Pancreas (tissue), 10 donors: ENCODE measurements at places on chromosomes 13 and 19. TPM values are rescaled to one million over a fixed set of nuclear protein-coding genes. Genes with fewer than 3 reads are reported as not detected.

ZNF418 gene
- 4.1 TPM for total RNA-seq

DNA sequence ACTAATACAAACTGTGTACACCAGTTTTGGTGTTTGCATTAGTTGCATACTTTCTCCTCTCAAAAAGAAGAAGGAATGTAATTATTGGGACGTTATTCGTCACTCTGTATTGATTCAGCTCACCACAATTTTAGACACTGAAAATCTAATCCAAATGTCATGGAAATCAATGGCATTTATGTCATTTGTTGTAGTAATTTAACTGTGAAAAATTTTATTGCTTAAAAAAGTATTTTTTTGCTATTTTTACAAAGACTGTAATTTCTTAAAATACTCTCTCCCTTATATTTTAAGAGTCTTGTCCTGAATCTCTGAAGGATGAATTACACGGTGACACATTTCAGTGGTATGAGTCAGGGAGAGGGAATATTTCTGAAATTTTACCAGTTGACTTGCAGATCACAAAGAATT is 2117.6 kb downstream of the PCDH9 start:
- no peak overlapping the region for H3K4me3 ChIP-seq
- H3K27ac ChIP-seq = no peak overlapping the region
- no peaks in the 10 kb centered on the region for H3K4me1 ChIP-seq
- no peaks in the 10 kb centered on the region for H3K27me3 ChIP-seq

ZNF91 gene
- 20.5 TPM for total RNA-seq

LAIR1 gene
- total RNA-seq = 1.2 TPM

DNA sequence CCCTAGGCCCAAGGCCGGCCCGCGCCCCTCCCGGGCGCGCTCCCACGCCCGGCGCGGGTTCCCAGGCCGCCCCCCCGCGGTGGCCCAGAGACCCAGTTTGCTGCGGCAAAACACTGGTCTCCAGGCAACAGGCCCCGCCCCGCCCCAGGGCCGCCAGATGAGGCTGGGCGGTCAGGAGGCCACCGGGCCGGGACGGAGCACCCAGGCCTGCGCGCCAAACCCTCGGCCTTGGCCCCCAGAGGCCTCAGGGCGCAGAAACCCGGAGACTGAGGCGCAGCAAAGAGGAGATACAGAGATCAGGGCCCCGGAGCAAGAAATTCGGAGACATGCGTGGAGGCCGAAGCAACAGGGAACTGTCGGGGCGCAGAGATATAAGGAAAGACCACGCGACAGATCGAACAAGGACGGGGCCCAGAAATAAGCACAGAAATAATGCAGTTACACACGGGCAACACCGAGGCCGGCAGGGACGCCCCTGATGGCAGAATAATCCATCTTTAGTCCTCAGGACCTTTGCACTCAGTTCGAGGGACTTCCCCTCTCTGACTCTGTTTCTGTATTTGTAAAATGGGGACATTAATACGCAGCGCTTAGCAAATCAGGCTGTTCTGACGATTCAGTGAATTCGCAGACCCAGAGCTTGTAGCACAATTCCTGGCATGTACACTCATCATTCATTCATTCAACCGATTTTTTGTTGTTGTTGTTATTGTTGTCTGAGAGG is 20.8 kb upstream of the ERCC1 start:
- H3K27me3 ChIP-seq = no peaks in the 10 kb centered on the region
- DNase-seq = peak; percentile 95

KLK1 gene
- 607 TPM for total RNA-seq

- DNase-seq = no peak
- no peaks in the 10 kb centered on the region for H3K4me1 ChIP-seq
- H3K36me3 ChIP-seq = no peaks in the 10 kb centered on the region
- no peaks in the 10 kb centered on the region for H3K27me3 ChIP-seq
Observed at GRCh38 chr13:23541221-23541824, 28.9 kb upstream of the TNFRSF19 start.

GRCh38 chr19:13978351-13979243 is 26.3 kb downstream of the DCAF15 start:
- H3K27ac ChIP-seq = no peak overlapping the region
- H3K27me3 ChIP-seq = no peaks in the 10 kb centered on the region
- H3K36me3 ChIP-seq = no peaks in the 10 kb centered on the region
- H3K4me3 ChIP-seq = no peak overlapping the region

DNA sequence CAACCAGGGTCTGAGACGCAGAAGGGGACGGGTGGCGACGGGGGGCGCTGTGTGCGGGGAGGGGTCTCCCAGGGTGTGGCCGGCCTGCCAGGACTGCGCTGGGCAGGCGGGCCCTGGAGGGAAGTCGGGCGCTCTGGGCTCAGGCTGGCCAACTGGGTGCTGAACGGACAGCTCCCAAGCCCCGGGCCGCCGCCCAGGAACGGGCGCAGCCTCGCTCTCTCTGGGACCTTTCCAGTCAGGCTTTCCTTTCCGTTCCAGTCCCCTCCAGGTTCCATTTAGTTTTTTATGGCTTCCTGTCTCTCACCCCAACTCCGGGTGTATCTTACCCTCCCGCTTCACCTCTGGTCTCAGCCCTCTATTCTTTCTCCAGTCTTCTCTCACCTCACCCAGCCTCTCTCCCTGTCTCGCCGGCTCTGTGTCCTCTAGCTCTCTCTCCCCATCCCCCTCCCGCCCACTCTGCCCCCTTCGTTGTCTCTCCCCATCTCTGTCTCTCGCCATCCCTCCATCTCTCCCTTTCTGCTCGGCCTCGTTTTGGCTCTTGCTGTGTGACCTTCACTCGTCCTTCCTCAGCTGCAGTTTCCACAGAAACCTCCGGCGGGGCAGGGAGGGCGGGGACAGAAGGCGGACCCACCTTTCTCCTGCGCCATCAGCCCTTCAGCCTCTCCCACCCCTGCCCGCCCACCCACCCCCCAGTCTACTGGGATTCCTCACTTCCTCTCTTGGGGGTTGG is 3.3 kb upstream of the ATP1A3 start:
- peaks cover 1% of the 10 kb centered on the region for H3K27me3 ChIP-seq
- H3K4me3 ChIP-seq = no peak overlapping the region
- H3K36me3 ChIP-seq = no peaks in the 10 kb centered on the region
- no peaks in the 10 kb centered on the region for H3K4me1 ChIP-seq

GRCh38 chr13:42348576-42348975 is 76.6 kb downstream of the AKAP11 start:
- H3K27me3 ChIP-seq = no peaks in the 10 kb centered on the region
- H3K4me1 ChIP-seq = no peaks in the 10 kb centered on the region
- H3K36me3 ChIP-seq = no peaks in the 10 kb centered on the region
- DNase-seq = no peak

- no peaks in the 10 kb centered on the region for H3K4me1 ChIP-seq
- DNase-seq = no peak
- H3K27ac ChIP-seq = no peak overlapping the region
- H3K4me3 ChIP-seq = no peak overlapping the region
- H3K27me3 ChIP-seq = no peaks in the 10 kb centered on the region
- no peaks in the 10 kb centered on the region for H3K36me3 ChIP-seq
Observed at GRCh38 chr13:106089261-106089980, 446.0 kb downstream of the EFNB2 start.

DNA sequence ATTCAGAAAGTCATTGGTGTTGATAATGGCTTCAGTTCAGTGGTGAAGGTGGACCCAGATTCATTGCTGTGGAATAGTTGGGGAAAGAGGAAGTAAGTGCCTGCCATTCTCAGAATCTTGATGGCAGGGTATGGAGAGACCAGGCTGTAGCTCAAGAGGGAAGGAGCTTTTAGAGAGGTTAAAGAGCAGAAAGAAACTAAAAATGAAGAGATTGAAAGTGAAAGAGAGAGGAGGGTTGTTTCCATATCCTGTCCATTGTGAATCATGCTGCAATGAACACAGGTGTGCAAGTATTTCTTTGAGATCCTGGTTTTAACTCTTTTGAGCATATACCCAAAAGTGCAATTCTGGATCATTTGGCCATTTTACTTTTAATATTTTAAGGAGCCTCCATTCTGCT is 12.5 kb downstream of the GJB6 start:
- H3K4me3 ChIP-seq = no peak overlapping the region
- no peaks in the 10 kb centered on the region for H3K27me3 ChIP-seq
- no peak for DNase-seq
- no peaks in the 10 kb centered on the region for H3K4me1 ChIP-seq
- H3K27ac ChIP-seq = no peak overlapping the region

- no peaks in the 10 kb centered on the region for H3K36me3 ChIP-seq
- H3K27ac ChIP-seq = no peak overlapping the region
- no peak overlapping the region for H3K4me3 ChIP-seq
- H3K27me3 ChIP-seq = no peaks in the 10 kb centered on the region
- H3K4me1 ChIP-seq = no peaks in the 10 kb centered on the region
- no peak for DNase-seq
Observed at GRCh38 chr13:99033814-99034213, 56.0 kb upstream of the DOCK9 start.

GRCh38 chr13:78054157-78054556 is 135.5 kb upstream of the EDNRB start:
- DNase-seq = no peak
- H3K27me3 ChIP-seq = no peaks in the 10 kb centered on the region
- H3K4me3 ChIP-seq = no peak overlapping the region

DPF1 gene
- not detected for total RNA-seq

- no peak for DNase-seq
- no peak overlapping the region for H3K4me3 ChIP-seq
- H3K27me3 ChIP-seq = no peaks in the 10 kb centered on the region
- no peaks in the 10 kb centered on the region for H3K36me3 ChIP-seq
Observed at GRCh38 chr13:71787414-71787813, 79.6 kb downstream of the DACH1 start.

GRCh38 chr13:75432045-75432444 is 49.9 kb downstream of the TBC1D4 start:
- H3K27ac ChIP-seq = peak overlapping the region; percentile 38
- H3K4me1 ChIP-seq = no peaks in the 10 kb centered on the region
- H3K36me3 ChIP-seq = no peaks in the 10 kb centered on the region
- no peaks in the 10 kb centered on the region for H3K27me3 ChIP-seq
- DNase-seq = no peak

GRCh38 chr13:42812316-42812715 is 30.9 kb downstream of the FAM216B start:
- DNase-seq = no peak
- H3K27me3 ChIP-seq = no peaks in the 10 kb centered on the region
- no peak overlapping the region for H3K27ac ChIP-seq
- H3K36me3 ChIP-seq = no peaks in the 10 kb centered on the region
- H3K4me1 ChIP-seq = no peaks in the 10 kb centered on the region

DNA sequence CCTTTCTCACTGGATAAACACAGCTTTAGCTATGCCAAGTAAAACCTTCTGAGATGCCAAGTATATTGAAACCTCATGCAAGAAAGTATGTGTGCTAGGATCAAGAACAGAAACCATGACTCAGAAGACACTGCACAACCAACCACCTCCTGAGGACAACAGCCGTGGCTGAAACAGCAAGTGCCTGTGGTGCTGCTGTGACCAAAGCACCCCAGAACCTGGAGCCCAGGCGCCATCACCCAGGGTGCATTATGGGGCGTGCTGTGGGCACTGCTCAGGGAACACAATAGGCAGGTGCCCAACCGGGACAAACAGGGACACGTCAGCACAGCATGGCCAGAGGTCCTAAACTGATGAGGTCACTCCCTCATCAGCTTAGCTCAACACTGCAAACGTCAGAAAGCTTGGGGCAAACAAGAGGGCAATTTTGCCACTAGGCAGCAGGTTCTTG is 101.3 kb upstream of the SLC15A1 start:
- H3K27me3 ChIP-seq = no peaks in the 10 kb centered on the region
- peak; percentile 47 for DNase-seq
- no peak overlapping the region for H3K4me3 ChIP-seq
- H3K36me3 ChIP-seq = no peaks in the 10 kb centered on the region

DNA sequence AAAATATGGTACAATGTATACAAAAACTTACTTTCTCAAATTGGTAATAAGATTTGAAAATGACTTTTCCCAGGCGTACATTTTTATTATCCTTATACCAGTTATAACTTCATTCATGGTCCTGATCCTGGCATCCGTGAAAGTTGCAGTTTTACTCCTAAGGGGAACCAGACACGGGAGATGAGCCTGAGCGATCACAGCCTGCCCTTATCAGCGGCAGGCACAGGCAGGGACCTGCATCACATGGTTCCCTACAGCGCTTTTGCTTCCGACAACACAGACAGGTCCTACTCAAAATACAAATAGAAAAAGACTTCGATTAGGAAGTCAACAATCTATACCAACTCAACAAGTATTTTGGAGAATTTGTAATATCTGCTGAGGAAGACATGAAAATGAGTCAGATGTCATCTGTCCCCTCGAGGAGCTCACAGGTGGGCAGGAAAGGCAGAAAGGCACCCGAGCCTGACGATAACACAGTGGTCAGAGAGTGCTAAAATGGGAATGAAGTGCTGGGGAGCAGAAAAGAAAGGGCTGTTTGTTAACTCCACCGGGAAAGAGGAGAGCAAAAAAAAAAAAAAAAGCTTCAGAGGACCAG is 93.4 kb downstream of the ABCC4 start:
- DNase-seq = no peak
- no peaks in the 10 kb centered on the region for H3K36me3 ChIP-seq
- no peaks in the 10 kb centered on the region for H3K27me3 ChIP-seq
- no peak overlapping the region for H3K27ac ChIP-seq
- no peaks in the 10 kb centered on the region for H3K4me1 ChIP-seq

SHISA7 gene
- total RNA-seq = not detected
